Muscle of back (tissue), 13 donors: ENCODE measurements at places on chromosomes 7 and 10.
A peak's percentile ranks its signal among the peaks of the same experiment; 100 is the strongest.

DNA sequence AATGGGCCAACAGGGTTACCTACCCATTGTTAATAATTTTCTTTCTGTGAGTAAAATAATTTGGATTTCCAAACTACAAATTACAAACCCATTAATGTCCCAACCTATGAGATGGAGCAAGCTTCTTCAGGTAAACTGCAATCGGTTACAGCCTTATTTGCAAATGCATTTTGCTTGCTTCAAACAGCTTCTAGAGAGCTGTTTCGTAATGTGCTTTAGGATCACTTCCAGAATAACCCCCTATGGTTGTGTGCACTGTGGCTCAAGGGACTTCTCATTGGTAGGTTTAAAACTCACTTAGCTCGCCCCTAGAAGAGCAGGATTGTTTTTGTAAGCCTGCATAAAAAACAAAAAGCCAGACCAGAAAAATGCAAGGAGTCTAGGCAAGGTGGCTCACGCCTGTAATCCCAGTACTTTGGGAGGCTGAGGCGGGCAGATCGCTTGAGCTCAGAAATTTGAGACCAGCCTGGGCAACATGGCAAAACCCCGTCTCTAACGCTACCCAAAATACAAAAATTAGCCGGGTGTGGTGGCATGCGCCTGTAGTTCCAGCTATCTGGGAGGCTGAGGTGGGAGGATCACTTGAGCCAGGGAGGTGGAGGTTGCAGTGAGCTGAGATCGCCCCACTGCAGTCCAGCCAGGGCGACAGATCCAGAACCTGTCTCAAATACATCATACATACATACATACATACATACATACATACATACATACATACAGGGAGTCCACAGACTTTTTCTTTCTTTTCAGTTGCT, 3.3 kb upstream of the MAP3K8 start:
- no peak for DNase-seq

- no peak for DNase-seq
Observed at GRCh38 chr7:117048882-117049281, 95.6 kb downstream of the ST7 start.

DNA sequence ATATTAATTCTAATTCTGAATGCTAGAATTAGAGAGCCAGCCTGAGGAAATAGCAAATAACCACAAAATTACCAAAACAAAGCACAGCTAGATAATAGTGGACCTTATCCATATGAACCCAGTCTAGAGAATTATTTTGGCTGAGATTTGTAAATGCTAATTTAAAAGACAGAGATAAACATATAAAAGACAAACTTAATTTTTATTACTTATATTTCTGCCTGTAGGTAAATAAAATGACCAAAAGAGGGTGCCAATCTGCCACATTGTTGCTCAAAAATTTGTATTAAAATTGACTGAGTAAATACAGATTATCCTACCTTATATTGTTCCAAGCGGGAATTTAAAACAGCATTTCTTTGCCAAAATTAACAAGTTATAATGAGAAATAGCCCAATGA, 20.2 kb downstream of the RTKN2 start:
- DNase-seq, result no peak

- DNase-seq, result no peak
Observed at GRCh38 chr7:44700322-44700721, 48.3 kb upstream of the ZMIZ2 start.

- DNase-seq, result peak; percentile 58
Observed at GRCh38 chr10:75403144-75403938, 1.8 kb upstream of the ZNF503 start.

DNA sequence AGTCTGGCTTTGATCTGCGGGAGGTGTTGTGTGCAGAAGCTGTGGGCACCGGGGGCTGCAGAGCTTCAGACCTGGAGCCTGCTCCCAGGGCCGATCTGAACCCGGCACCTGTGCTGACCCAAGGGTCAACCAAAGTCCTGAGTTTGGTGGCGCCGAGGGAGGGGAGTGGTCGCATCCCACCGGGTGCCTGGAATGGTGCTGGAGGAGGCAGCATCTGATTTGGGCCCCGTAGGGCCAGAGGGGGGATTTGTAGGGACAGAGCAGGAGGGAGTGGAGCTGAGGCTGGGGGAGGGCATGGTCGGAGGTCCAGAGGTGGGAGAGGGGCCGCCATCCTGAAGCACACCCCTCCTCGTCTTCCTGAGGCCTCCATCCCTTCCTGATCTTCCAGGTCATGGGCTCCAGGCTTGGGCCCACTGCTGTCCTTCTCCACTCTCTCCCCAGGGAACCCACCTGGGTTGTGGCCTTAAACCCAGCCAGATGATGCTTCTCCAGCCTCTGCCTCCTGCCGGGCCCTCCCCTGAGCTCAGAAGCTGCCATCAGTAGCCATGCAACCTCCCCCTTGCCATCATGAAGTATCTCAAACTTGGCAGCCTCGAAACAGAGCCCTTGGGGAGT, 112.9 kb downstream of the LHPP start:
- no peak for DNase-seq

DNA sequence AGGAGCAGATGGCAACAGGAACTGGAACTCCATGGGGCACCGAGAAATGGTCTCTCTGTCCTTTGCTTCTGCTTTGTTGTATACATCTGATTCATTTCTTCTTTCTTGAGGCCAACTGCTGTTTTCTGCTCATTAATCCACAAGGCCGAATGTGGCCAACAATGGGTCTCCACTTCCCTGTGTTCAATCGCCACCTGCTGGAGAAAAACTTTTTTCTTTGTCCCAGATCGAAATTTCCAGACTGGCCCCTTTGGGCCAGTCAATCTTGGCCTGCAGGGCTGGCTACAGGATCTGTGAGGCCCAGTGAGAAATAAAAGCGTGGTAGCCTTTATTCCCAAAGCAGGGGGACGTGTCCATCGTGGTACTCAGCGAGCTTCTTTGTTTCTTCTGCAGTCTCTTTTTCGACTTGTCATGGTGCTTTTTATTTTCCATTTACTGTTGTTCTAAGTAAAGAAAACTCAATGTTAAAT, 58.8 kb downstream of the PARP12 start:
- DNase-seq, result peak; percentile 31

DNA sequence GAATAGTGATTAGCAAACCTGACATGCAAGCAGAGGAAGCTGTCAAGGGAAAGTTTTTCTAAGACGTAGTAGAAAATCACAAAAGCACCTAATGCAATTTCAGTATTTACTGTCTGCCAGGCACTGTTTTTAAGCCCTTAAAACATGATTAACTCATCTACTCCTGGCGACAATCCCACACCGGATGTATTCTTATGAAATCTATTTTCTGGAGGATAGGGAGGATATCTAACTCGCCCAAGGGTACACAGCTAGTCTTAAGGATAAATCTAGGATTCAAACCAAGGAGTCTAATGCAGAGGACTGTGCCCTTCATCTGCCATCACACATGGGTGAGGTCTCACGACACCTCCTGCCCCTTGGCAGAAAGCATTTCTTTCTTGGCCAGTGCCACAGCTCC, 47.8 kb upstream of the FIGNL1 start:
- DNase-seq, result no peak

- no peak for DNase-seq
Observed at GRCh38 chr7:148121847-148122246, 468.7 kb upstream of the C7orf33 start.

DNA sequence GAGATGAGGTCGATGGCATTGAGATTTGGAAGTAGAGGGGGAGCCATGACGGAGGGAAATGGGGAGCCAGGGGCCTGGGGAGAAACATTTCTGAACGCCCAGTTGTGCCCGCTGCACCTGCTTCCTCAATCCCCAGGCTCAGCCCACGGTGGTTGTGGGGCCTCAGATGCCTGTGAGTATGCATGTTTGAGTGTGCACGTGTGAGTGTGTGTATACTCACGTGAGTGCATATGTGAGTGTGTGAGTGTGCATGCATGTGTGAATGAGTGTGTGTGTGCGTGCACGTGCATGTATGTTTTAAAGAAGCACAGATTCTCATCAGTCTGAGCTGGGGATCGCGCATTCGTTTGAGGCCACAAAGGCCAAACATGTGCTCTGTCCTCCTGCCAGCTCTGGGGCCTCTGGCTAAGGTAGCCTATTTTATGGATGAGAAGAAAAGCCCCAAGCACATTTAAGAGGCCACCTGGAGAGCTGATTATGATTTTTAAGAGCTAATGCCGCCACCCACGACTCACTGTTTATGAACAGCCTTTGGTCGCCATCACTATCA, 154.8 kb downstream of the ARHGAP12 start:
- DNase-seq, result no peak

- DNase-seq, result no peak
Observed at GRCh38 chr7:34756025-34756437, 98.0 kb downstream of the NPSR1 start.

GRCh38 chr7:116227678-116228239, 17.4 kb downstream of the TES start:
- DNase-seq, result peak; percentile 76

GRCh38 chr10:7193369-7193768, 217.5 kb downstream of the SFMBT2 start:
- DNase-seq, result no peak

- no peak for DNase-seq
Observed at GRCh38 chr7:76997381-76998284, 34.5 kb downstream of the SPDYE17 start.

DNA sequence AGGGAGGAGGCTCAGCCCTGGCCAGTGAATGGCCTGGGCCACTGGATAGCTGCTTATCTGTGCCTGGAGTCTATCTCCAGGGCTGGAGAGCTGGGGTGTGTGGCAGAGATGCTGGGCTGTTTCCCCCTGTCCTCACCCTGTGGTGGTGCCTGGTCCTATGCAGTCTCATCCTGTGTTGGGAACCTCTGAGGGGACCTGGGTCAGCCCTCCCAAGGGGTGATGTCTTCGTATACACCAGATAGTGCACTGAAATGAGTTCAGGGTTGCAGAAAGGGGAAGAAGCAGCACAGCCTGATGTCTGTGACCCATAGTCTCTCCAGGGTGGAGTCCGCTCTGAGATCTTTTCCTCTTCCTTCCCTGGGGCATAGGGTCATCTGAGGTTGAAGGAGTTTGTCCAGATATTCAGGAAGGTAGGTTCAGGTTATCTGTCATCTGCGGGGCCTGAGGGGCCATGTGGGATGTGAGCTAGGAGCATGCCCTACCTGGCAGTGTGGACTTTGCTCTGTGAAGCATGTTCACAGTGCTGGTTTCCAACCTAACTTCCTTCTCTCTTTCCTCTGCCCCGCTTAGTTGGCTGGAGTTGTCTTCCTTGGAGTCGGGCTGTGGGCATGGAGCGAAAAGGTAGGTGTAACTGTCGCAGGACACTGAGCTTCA, 33.4 kb upstream of the SH2D4B start:
- DNase-seq, result no peak

- DNase-seq, result no peak
Observed at GRCh38 chr10:74612195-74612594, 214.2 kb upstream of the KAT6B start.

DNA sequence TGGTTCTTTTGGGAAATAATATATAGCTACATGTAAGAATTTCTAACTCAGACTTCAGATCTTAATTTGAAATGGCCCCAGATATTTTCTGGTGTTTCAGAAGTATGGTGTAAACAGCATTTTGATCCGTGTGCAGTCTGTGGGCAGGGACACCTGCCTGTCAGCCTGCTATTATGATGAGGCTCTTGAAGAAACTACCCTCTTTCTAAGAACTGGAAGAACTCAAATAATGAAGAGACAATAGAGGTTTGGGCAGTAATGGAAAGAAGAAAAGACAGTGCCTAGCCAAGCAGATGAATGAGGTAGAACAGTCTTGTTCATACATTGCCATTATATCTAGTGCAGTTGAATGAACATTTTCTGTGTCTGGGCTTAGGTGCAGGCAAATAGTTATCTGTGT, 256.6 kb downstream of the ARHGAP21 start:
- no peak for DNase-seq
